ENCODE measurements at places on chromosomes 13 and 19.

GRCh38 chr13:109904218-109904617, 117.8 kb upstream of the IRS2 start:
- DNase-seq: no peak

- DNase-seq: no peak
Observed at GRCh38 chr19:38892841-38893240, 6.6 kb downstream of the SIRT2 start.

GRCh38 chr19:47351548-47351947, 2.4 kb downstream of the DHX34 start:
- DNase-seq: no peak

DNA sequence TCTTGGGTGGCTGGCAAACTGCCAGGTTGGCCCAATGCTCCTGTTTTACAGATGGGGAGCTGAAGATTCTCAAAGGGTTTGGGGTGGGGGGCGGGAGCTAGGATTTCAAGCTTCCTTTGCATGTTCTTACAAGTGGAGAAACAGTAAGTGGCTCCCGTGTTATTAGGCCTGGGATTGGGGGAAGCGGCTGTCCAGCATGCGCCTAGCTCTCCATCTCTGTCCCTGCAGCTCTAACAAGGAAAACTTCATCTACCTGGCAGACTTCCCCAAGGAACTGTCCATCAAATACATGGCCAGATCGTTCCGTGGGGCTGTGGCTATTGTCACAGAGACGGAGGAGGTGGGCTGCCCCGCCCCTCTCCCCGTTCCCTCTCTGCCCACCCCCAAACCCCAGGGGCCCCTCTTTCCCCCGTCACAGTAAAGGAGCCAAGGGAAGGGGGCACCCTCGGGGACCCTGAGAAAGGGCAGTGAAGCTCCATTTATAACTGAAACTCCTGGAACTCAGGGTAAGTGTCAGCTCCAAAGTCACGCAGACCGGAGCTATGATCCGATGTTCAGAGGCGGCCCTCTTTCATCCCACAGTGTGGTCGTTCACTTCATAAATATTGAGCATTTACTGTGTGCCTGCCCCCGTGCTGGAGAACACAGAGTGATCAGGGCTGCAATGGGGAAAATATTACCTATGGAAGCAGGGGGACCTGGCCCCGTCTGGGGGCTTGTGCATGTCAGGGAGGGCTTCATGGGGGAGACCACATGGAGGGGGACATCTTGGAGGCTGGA, 14.9 kb upstream of the PSMD8 start:
- DNase-seq: no peak

DNA sequence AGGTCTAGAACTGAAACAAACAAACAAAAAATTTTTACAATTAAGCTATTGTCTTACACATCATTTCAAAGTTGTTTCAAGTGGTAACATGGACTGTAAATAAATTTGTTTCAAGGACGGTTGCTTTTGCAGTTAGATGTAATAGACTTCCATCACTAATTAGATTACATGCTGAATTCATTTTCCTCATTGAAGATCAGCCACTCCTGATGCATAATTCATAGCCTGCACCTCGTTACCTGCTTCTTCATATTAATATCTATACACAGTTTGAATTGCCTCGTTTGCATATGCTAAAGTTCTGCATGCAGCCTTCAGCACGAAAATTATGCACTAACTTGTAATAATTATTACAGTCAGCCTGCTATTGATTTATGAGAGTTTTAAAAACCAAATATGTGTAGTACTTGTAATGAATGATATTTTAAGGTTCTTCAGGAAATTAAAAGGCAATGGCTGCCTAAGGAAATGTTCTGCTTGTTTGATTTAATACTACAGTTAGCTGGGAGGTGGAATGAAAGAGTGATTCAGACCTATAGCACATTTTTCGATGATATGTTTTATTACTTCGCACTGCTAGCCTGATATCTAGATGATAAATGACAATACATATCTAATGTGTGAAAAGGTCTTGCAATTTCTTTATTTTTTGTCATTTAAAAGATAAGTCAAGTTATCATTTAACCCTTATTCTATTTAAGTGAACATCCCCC, 184.9 kb downstream of the DACH1 start:
- no peak for DNase-seq

DNA sequence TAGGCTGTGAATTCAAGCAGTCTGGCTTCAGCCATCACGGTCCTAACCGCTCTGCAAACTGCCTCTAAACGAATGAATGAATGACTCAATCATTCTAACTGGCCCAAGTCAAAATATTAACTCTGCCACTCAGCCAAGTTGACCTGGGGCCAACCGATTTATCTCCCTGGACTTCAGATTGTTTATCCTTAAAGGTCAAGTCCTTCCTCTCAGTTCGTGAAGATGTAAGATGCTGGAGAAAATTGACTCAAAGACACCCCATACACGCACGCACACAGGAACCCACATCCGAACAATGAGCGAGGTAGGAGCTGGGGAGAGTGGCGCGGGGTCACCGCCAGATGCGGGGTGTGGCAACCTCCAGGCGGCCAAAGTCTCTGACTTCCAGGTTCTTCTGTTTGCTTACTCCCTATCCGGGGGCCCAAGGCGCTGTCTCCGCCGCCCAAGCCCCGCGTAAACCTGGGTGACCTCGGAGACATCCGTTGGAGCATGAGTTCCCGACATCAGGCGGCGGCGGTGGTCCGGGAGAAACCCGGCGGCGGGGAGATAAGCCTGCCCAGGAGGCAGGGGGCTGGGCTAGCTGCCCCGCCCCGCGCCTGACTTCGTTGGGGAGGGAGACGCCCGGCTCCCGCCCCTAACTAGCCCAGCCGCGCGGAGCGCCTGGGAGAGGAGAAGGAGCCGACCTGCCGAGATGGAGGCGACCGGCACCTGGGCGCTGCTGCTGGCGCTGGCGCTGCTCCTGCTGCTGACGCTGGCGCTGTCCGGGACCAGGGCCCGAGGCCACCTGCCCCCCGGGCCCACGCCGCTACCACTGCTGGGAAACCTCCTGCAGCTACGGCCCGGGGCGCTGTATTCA, at the start of gene CYP2S1:
Gene CYP2S1, plus strand, starts transcription at position 646 of the 856 bp plus-strand sequence. Its CDS starts 46 bp downstream, at position 692.
- no peak for DNase-seq

GRCh38 chr19:57165846-57166245, 1.4 kb downstream of the DUXA start:
- DNase-seq: no peak

- DNase-seq: no peak
Observed at GRCh38 chr19:29583196-29583999, 22.7 kb upstream of the POP4 start.

DNA sequence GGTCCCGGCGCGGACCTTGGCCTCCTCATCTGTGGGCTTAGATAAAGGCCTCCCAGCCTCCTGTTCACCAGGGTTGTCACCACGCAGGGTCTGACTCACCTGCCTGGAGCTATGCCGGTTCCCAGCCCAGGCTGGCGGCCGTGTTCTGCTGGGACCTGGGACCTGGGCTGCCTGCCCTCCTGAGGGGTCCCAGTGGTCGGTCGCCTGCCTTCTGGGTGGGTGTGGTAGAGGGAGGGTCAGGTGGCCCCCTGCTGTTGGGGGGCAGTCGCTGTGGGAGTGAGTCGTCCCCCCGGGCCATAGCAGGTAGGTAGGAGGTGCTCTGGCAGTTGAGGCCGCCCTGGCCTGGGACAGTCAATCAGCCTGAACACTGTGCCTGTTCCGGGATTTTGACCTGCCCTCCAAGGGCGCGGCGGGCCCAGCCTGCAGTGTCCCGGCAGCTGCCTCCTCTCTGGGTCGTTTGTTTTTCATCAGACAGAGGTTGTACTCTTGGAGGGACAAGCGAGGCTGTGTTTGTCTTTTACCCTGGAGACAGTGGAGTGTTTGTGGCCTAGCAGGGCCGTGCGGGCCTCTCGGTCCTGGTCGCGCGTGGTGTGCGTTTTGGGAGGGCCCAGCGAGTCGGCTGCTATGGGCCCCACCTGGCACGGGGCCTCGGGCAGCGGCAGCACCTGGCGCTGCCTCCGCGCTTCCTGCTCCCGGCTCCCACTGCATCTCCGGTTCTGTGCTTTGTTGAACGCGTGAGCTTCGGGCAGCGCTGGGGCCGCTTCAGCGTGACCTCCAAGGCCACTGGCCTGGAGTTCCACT, 2.6 kb downstream of the ADAT3 start:
- DNase-seq: no peak

- no peak for DNase-seq
Observed at GRCh38 chr13:89432997-89433396, 1761.8 kb downstream of the SLITRK5 start.

DNA sequence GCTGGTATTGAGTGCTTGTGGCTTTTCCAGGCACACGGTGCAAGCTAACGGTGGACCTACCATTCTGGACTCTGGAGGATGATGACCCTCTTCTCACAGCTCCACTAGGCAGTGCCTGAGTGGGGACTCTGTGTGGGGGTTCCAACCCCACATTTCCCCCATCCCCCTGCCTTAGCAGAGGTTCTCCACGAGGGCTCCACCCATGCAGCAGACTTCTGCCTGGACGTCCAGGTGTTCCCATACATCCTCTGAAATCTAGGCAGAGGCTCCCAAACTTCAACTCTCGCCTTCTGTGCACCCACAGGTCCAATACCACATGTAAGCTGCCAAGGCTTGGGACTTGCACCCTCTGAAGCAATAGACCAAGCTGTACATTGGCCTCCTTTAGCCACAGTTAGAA, 25.3 kb upstream of the ZSCAN18 start:
- DNase-seq: no peak

GRCh38 chr13:108154421-108154858, 60.9 kb downstream of the LIG4 start:
- DNase-seq: no peak

DNA sequence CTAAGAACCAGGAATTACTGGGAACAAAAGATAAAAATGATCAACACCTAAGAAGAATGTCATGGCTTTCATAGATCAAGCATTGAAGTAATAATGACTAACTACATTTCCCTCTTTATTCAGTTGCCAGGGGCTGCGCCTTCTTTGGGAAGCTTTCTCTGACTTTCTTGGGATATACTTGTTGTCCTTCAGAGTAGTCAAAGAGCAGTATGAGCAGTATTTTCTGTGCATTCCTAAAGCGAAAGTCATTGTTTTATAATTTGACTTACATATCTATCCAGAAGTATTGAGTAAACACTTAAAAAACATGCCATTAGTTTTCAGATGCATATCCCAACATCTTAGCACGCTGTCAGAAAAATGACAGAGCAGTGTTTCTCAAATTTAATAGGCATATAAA, 2412.4 kb downstream of the PCDH9 start:
- no peak for DNase-seq

- no peak for DNase-seq
Observed at GRCh38 chr13:73096173-73096572, 37.4 kb downstream of the KLF5 start.

GRCh38 chr13:45702088-45702487, at the start of gene CBY2:
Gene CBY2 (plus strand): TSS chr13:45702320. CDS start chr13:45702391, 71 bp downstream.
- DNase-seq: no peak

DNA sequence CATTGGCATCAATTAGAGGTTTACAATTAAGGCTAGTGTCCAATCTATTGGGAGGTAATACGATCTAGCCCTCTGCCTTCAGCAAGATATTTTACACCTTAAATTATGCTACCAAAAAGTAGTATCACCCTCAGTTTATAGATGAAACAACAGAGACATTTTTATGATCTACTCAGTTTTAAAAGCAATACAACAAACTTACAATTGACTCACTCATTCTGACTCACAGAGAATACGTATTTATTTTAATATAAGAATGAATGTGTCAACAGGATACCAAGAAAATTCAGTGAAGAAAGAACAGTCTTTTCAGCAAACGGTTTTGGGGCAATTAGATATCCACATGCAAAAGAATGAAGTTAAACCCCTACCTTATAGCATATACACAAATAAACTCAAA, 32.5 kb upstream of the STARD13 start:
- DNase-seq: no peak

GRCh38 chr19:51469162-51469561, 9.2 kb upstream of the CEACAM18 start:
- DNase-seq: no peak

DNA sequence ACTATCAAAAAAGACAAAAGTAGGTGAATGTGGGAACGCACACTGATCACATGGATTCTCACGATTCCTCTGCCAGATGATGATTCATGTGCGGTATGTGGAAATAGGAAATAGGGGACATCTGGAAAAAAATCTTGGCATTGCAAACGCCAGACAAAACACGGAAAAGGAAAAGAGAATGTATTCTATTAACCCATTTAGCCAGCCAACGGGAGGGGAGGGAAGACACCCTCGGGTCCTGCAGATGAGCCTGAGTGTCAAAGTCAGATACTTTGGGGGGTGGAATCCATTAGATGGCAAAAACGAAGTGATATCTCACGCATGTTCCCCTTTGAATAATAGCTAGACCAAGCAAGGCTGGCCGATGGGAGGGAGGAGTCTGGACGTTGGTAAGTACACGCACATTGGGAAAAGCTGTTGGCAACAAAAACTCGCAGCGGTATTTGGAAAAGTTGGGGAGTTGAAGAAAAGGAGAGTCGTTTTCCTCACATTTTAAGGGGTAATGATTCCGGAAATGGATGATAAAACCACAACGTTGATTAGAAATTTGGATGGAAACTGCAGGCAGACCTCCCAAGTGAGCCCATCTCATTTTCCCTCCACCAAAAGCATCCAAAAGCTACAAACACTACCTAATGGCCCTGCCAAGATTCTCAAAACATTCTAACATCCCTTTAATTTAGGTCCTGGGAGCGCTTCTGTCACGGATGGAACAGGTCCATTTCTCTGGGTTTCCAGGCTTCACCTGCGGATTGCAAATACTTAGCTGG, 73.6 kb downstream of the COL4A1 start:
- DNase-seq: no peak

DNA sequence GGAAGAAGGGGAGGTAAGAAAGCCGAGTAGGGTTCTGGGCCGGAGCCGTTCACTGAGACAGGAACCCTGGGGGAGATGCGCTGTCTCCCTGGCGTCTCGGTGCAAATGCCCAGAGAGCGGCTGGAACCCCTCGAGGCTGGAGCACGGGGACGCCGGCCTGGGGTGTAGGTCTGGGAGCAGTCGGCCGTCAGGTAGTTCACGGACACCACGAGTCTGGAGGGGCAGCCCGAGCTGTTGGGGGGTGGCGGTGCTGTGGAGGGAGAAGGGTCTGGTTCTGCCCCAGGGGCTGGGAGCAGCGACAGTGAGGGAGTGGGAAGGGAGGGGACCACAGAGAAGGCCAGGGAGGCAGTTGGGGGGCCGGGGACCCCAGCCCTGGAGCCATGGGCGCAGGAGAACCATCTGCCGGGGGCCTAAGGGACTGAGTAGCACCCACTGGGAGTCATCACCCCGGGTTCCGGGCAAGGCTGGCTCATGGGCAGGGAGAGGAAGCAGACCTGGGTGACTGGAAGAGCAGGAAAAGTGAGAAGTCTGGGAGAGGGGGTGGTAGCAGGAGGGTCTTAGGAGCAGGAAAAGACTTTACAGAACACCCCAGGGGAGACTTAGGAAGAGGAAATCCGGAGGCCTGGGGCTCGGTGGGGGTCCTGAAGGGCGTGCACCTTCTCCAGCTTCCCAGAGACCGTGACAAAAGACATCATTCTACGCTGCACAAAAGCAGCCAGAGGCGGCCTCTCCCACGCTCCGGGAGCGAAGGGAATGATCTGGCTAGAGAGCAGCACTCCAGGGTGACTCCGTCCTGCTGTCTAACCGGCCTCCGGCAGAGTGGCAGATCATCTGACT, 173.1 kb upstream of the SOX1 start:
- DNase-seq: no peak

DNA sequence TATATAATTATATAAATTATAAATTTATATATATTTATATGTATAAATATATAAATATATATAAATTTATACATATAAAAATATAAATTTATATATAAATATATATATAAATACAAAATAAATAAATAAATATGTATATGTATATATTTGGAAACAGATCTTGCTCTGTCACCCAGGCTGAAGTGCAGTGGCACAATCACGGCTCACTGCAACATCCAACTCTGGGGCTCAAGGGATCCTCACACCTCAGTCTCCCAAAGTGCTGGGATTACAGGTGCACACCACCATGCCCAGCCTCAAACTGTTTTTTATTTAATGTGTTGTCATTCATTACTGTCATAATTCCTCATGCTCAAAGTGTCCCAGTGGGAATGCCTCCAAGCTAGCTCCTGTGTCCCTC, 25.2 kb upstream of the PDCD5 start:
- DNase-seq: no peak

All from T-helper 1 cell (primary cell).